ENCODE measurements at places on chromosomes 1 and 21. TPM values are rescaled to one million over a fixed set of nuclear protein-coding genes. Genes with fewer than 3 reads are reported as not detected.

- peak overlapping the region; percentile 77 for H3K27ac ChIP-seq
- peaks cover 14% of the 10 kb centered on the region for H3K4me1 ChIP-seq
- no peaks in the 10 kb centered on the region for H3K27me3 ChIP-seq
- peak overlapping the region; percentile 81 for H3K4me3 ChIP-seq
- peaks cover 9% of the 10 kb centered on the region for H3K36me3 ChIP-seq
Observed at GRCh38 chr1:223748773-223749733, 36.7 kb downstream of the CAPN2 start.

- H3K27ac ChIP-seq: no peak overlapping the region
- DNase-seq: no peak
- no peaks in the 10 kb centered on the region for H3K27me3 ChIP-seq
- H3K4me1 ChIP-seq: no peaks in the 10 kb centered on the region
Observed at GRCh38 chr1:43621386-43621785, 28.6 kb upstream of the KDM4A start.

DNA sequence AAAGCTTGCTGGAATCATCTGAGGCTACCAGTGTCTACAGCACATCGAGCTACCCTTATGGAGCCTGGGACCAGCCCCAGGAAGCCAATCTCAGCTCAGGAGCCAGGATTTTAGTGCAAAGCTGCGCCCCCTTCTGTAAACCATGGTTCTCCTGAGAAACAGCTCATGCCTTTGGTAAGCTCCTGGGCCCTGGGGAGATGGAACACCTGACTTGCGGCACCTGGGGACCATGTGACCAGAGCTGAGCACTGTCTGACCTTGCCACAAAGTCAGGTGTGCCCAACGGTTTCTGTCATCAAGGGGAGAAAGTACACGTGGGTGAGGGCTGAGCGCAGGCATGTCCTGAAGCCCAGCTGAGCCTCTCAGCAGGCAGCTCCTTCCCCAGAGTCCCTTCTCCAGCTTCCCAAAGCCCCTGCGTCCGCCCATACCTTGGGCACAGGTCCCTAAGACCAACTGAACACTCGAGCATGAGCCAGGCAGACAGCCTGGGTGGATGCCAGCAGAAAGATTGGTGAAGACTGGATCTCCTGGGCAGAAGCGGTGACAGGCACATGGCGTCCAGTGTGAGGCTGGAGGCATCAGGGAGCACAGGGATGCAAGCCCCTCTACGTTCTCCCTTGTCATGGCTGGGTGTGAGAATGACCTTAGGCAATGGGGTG, 57.9 kb upstream of the TENT5B start:
- H3K36me3 ChIP-seq: no peaks in the 10 kb centered on the region
- peaks cover 3% of the 10 kb centered on the region for H3K4me1 ChIP-seq
- H3K27me3 ChIP-seq: no peaks in the 10 kb centered on the region

DNA sequence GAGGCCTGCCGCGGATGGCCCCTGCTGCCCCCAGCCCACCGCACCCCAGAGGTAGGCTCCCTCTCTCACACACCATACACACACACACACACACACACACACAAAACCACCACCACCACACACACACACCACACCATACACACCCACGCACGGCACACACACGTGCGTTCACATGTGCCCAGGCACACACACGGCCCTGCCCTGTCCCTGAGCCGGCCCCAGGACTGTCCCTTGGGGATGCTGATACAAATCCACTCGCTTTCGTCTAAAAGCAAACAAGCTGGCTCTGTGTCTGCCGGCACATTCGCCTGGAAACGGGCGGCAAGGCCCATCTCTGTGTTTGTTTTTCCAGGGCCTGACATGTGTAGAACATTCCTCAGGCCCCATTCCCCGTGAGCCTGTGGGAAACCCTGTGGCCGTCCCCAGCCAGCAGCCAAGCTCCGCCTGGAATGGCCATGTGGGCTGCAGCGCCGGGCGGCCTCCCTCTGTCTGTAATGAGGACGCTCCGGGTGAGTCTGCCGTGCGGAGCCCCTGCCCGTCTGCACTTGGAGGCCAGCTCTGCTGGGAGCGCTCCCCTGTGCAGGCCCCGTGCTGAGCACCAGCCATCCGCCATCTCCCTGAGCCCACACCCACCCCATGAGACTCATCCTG, 67.4 kb downstream of the DMRTB1 start:
- no peaks in the 10 kb centered on the region for H3K4me1 ChIP-seq
- H3K27me3 ChIP-seq: no peaks in the 10 kb centered on the region
- no peak for DNase-seq

DNA sequence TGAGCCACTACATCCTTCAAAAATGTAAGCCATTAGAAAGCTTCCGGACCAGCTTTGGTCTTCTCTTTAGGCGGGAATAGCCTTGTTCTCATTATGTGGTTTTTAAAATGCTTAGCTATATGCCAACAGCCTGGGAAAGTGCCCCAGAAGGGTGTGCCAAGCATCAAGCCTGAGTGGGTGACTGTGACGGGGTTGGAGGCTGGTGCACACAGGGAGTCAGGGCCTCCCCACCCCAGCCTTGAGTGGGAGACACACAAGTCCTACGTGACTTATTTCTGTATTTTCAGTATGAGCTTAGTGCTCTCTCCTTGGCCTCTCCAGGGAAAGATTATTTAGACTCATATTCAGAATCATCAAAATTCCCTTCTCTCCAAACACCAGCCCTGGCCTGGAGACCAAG, 9.8 kb downstream of the UBASH3A start:
- peak; percentile 70 for DNase-seq
- H3K4me1 ChIP-seq: peaks cover 75% of the 10 kb centered on the region
- peaks cover 11% of the 10 kb centered on the region for H3K36me3 ChIP-seq
- H3K27ac ChIP-seq: peak overlapping the region; percentile 94

- no peak for DNase-seq
- no peak overlapping the region for H3K4me3 ChIP-seq
- H3K4me1 ChIP-seq: peaks cover 11% of the 10 kb centered on the region
Observed at GRCh38 chr1:58695206-58695605, 4.7 kb downstream of the MYSM1 start.

- DNase-seq: no peak
- no peaks in the 10 kb centered on the region for H3K27me3 ChIP-seq
- no peaks in the 10 kb centered on the region for H3K36me3 ChIP-seq
Observed at GRCh38 chr1:44591381-44591780, 82.9 kb downstream of the TMEM53 start.

- DNase-seq: no peak
- no peak overlapping the region for H3K4me3 ChIP-seq
- H3K27ac ChIP-seq: peak overlapping the region; percentile 93
Observed at GRCh38 chr1:244437086-244437468, 14.6 kb downstream of the ADSS2 start.

- no peaks in the 10 kb centered on the region for H3K36me3 ChIP-seq
- H3K4me1 ChIP-seq: no peaks in the 10 kb centered on the region
- no peak for DNase-seq
- H3K4me3 ChIP-seq: no peak overlapping the region
Observed at GRCh38 chr1:158019171-158019868, 25.9 kb downstream of the KIRREL1 start.

GRCh38 chr1:152111515-152111968, 3.7 kb downstream of the TCHH start:
- peaks cover 8% of the 10 kb centered on the region for H3K27me3 ChIP-seq
- no peak overlapping the region for H3K27ac ChIP-seq
- H3K36me3 ChIP-seq: peaks cover 5% of the 10 kb centered on the region
- H3K4me3 ChIP-seq: no peak overlapping the region
- no peaks in the 10 kb centered on the region for H3K4me1 ChIP-seq

DNA sequence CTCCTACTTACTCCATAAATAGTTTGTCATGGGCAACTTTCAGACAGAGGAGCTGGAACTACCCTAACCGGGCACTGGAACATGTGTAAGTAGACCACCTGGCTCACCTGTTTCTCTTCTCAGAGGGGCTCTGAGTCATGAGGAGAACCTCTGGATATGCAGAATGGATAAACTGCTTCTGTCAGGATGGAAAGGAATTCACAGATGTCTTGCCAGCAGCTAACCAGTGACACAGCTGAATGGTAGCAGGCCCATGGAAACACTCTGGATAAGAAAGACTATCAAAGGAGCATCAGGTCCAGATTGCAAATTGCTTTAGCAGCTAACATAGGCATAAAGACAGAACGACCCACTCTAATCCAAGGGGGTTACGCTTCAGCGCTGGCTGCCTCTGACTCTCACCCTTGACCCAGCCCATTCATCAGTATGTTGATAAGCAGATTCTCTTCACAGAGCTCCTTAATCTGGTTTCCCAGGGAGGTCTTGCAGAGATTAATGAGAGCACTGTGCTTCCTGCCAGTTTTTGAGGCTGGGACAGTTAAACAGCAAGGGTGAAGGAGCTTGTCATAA, 54.2 kb downstream of the HIVEP3 start:
- H3K36me3 ChIP-seq: no peaks in the 10 kb centered on the region
- H3K4me1 ChIP-seq: peaks cover 63% of the 10 kb centered on the region
- no peak for DNase-seq
- H3K4me3 ChIP-seq: no peak overlapping the region
- no peaks in the 10 kb centered on the region for H3K27me3 ChIP-seq

The CFAP57 gene
- 0.76 TPM for total RNA-seq

The OR2T10 gene
- total RNA-seq: not detected

The PKNOX1 gene
- total RNA-seq: 26.8 TPM

The UBE2U gene
- not detected for total RNA-seq

The LIPI gene
- not detected for total RNA-seq

The CNIH3 gene
- total RNA-seq: 0.62 TPM

The LINGO4 gene
- total RNA-seq: 0.19 TPM

The CREG1 gene
- 8.3 TPM for total RNA-seq

Data from activated T-cell treated with anti-CD3 and anti-CD28 coated beads, Interleukin-2, amount 50 U/mL, for 72 hours (primary cell).